ENCODE measurements at places on chromosomes 11 and 22.

- no peak for DNase-seq
Measured at GRCh38 chr11:96328395-96329010, 14.5 kb downstream of the MAML2 start.

- DNase-seq = no peak
Measured at GRCh38 chr11:76763573-76764346, 19.4 kb upstream of the TSKU start.

DNA sequence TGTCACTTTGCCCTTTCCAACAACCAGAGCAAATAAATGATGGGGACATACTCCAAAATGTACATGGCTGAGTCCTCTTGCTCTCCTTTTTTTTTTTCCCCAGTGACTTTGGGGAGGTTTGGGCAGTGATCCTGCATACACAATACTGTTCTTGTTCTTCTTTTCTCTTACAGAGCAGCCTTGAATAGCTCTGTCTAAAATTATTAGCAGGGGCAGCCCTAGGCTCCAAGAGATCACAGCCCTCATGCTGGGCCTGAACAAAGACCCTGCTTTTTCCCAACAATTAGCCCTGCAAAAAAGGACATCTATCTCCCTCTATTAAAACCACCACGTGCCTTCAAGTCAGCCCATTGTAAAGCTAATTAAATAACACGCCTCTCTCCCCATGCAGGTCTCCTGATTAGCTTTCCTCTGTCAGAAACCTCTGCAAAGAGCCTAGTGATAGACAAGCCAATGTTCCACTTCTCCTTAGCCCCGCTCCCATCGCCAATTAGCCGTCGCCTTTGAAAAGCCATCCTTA, 54.7 kb downstream of the ETS1 start:
- no peak for DNase-seq

DNA sequence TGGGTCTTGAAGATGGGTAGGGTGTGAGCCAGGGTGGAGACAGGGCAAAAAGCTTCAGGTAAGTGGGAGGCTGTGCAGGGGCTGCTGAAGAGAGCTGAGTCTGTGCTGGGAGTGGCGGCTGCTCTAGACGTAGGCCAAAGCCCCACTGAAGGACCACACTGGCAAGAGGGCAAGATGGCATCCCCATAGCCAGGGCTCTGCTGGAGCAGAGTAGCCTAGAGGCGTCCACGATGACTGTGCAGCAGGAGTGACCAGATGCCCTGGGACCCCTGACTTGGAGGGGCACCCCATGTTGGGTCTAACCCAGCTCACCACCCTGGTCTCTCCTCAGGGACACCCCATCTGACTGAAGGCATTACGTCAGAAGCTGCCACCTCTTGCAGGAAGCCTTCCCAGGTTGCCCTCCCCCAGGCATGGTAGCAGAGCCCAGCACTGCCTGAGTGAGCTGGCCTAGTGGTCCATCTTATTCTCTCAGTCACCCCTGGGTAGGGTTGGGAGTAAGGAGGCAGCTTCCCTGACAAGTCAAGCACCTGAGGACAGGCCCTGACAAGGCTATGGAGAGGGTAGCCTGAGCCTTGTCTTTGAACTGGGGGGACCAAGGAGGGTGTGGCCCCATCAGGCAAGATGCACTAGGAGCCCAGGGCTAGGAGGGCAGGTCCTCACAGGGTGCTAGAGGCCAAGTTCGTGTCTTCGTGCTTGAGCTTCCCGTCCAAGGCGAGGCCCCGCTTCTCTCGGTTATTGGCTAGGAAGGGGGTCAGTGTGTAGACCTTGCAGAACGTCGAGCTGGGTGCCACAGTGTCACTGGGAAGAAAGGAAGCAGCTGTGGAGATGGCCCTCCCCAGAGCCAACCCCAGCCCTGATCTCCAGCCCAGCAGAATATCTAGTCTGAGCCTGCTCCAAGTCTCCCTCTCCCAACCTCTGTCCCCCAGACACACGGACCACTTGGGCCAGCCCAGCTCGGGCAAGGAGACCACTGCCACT, 33.1 kb downstream of the TPBGL start:
- no peak for DNase-seq

GRCh38 chr11:2539371-2540222, 94.8 kb downstream of the KCNQ1 start:
- no peak for DNase-seq

GRCh38 chr11:35615921-35616900, 2.0 kb upstream of the FJX1 start:
- no peak for DNase-seq

- DNase-seq = no peak
Measured at GRCh38 chr11:97610000-97610399, 1220.2 kb downstream of the JRKL start.

GRCh38 chr11:7435176-7435575, 50.1 kb upstream of the OLFML1 start:
- DNase-seq = no peak

Data from stimulated activated CD4-positive, alpha-beta T cell treated with anti-CD3 and anti-CD28 coated beads, Interleukin-1b, Interleukin-23, amount 100 ng/mL, for 1 hour (primary cell).